ENCODE measurements at places on chromosomes 3 and 15.

GRCh38 chr3:136778865-136779264, 26.7 kb upstream of the STAG1 start:
- no peak for DNase-seq

GRCh38 chr3:180631317-180631716, 29.4 kb downstream of the TTC14 start:
- DNase-seq = no peak

DNA sequence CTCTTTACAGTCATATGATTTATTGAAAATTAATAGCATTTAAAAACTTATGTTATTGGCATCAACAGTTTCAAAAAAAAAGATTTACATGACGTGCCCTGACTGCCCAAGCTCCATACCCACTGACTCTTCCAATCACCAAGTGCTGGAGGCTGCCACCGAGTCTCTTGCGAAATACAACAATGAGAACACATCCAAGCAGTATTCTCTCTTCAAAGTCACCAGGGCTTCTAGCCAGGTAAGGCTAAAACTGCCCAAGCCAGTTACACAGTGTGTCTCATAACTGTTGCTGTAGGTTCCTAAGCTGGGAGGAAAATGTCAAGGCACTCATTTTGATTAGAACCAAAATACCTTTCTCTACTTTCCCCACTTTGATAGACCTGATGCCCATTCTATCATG, 4.5 kb downstream of the FETUB start:
- DNase-seq = no peak

DNA sequence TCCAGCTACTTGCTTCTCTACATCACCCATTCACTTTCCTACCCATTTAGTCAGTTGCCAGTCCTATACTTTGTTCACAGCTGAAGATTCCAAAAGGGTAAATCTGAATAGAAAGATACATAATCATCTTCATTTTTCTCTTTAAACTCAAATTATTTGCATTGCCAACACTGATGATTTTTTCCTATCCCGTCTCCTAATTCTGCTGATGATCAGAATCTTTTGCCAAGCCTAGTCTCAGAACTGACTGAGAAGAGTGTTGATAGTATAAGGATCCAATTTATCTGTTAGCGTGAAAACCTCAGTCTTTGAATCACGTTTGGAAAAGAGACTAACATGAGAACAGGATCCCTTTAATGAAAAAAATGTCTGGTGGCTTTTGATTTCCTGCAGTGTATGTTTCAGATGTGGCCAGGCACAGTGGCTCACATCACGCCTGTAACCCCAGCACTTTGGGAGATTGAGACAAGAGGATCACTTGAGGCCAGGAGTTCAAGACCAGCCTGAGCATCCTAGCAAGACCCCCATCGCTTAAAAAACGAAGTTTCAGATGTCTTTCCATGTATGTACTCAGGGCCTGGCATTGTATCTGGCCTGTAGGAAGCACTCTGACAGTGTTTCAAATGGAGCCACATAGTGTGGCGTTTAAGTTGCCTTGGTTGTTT, 169.4 kb downstream of the KLHL25 start:
- DNase-seq = no peak

DNA sequence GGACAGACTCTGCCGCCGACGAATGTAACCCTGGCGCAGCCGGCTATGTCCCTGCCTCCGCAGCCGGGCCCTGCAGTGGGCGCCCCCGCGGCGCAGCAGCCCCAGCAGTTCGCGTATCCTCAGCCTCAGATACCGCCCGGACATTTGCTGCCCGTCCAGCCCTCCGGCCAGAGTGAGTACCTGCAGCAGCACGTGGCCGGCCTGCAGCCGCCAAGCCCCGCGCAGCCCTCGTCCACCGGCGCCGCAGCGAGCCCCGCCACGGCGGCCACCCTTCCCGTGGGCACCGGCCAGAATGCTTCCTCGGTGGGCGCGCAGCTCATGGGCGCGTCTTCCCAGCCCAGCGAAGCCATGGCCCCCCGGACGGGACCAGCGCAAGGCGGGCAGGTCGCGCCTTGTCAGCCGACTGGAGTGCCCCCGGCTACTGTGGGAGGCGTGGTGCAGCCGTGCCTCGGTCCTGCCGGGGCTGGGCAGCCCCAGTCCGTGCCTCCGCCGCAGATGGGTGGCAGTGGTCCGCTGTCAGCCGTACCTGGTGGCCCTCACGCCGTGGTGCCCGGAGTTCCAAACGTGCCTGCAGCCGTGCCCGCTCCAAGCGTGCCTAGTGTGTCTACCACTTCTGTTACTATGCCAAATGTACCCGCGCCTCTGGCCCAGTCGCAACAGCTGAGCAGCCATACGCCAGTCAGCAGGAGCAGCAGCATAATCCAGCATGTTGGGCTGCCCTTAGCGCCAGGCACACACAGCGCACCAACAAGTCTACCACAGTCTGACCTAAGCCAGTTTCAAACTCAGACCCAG, 2.4 kb downstream of the TSC22D2 start:
- DNase-seq = peak; percentile 8
